Amniotic stem cell (primary cell): ENCODE measurements at places on chromosomes 4 and X.

DNA sequence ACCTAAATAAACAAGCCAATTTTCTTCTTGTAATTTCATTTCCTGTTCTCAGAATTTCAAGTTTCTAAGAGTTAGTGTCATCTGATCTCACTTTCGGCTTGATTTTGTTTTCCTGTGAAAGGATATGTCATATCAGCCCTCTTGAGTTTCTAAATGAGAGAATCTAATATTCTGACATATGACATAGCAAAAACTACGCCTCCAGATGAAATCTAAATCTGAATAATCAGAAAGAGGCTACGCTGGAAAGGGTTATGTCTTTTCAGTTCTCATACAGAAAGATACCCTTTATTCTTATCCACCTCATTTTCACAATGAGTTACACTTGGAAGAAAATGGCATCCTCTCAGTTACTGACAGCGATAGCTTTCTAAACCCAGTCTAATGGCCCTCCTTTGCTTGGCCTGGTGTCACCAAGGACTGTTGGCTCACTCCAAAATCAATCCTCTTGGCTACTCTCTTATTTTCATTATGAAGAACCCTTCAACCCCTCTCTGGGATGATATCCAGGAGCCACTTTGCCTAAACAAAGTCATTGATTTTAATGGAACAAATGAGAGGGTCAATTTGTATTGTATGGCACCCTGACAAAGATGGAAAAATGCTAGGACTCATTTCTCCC lies 65.6 kb downstream of the ASB9 start:
- no peak for DNase-seq

GRCh38 chrX:125205133-125205917 lies 114.3 kb upstream of the TEX13C start:
- DNase-seq, result no peak

DNA sequence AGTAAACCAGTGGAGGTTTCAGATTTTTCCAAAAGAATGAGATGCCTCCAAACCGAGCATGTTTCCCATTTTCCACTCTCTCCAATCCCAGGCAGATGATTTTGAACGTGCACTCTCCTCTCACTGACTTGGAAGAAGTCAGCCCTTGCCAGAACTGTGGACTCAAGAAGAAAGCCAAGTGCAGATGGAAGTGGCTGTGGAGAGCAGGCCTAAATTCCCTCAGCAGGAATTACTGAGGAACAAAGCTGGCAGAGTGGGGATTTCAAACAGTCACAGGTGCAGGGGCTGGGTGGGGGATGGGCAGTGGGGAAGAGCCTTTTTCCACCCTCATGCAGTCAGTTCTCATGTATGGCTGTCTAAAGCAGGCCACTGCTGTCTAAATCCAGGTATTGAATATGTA lies 83.5 kb upstream of the PLAC1 start:
- DNase-seq, result no peak

- DNase-seq, result no peak
These were observed 2.8 kb upstream of the CPLX1 start for GRCh38 chr4:828641-829271.

DNA sequence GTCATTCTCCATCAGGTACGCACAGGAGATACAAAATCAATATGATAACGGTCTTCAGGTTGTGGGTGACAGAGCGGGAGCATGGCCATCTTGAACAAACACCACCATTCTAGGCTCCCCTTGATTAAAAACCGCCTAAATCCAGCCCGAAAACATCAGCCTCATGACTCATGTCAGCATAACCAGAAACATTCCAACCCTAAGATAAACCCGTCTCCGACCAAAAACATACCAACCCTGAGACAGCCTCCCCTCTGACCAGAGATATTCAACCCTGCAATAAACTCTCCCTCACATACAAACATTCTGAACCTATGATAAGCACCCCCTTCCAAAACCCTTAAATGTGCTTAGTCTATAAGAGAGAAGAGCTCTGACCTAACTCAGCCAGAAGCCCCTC lies 157.9 kb downstream of the DHRSX start:
- no peak for DNase-seq
